GM04503 (cell line): ENCODE measurements at places on chromosomes 2 and 18.

- DNase-seq, result no peak
Measured at GRCh38 chr2:219565130-219566080, 5.9 kb downstream of the OBSL1 start.

DNA sequence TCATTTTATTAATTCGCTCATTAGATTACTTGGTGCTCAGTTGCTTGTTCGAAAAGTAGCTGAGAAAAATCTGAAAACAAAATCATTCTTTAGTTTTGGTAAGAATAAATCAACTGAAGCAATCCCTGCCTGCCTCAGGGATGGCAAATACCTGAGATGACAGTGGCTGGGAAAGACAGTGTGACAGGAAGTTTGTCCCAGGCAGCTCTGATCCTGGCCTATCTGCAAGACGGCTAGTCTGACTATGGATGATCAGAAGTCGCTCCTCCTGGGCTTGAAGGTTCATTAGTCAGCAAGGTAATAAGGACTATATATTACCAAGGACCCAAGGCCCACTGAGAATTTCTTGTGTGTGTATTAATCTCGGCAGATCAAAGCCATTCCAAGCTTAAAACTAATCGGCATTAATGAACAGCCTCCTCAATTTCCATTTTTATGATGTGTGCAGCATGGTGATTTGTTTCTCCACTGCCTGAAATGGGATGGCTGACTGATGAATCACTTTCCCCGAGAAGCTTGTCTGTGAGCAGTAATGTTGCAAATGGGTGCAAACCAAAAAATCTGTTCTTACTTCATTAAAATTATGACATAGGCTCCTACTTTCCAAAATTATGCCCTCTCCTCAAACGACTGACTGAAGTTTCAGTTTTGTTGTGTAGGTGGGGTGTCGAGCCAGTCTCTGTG is 199.9 kb downstream of the ACTR3 start:
- peak; percentile 16 for DNase-seq

GRCh38 chr2:36404318-36404717 is 48.7 kb downstream of the CRIM1 start:
- DNase-seq, result no peak

- DNase-seq, result no peak
Measured at GRCh38 chr2:4381049-4381448, 677.7 kb downstream of the DCDC2C start.

GRCh38 chr2:9311488-9311887 is 104.9 kb downstream of the ASAP2 start:
- DNase-seq, result peak; percentile 69

GRCh38 chr2:218872645-218873358 is 7.8 kb upstream of the WNT10A start:
- no peak for DNase-seq

GRCh38 chr2:214960677-214961076 is 151.2 kb upstream of the BARD1 start:
- DNase-seq, result no peak

- DNase-seq, result no peak
Measured at GRCh38 chr2:218970894-218971293, 11.4 kb downstream of the CDK5R2 start.

DNA sequence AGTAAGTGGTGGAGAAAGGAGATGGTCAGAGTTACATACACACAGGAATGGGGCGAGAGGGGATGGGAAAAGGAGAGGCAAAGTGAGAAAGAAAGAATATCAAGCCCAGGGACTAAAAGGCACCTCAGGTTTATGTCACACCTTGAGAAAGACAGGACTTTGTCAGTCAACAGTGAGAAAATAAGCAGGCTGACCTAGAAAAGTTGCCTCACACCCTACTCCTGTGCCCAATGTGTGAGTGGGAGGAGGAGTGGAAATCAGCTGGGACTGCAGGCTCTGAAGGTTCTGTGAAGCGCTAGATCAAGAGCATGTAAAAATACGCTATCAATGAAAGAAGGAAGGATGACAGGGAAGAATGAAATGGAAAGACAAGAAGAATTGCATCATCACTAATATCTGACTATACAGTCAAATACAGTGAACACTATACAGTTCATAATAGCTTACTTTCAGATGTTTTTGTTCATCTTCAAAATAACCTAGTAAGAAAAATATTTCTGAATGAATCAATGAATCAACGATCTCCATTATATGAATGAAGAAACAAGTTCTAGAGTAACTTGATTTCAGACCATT is 10.7 kb downstream of the VPS54 start:
- no peak for DNase-seq

DNA sequence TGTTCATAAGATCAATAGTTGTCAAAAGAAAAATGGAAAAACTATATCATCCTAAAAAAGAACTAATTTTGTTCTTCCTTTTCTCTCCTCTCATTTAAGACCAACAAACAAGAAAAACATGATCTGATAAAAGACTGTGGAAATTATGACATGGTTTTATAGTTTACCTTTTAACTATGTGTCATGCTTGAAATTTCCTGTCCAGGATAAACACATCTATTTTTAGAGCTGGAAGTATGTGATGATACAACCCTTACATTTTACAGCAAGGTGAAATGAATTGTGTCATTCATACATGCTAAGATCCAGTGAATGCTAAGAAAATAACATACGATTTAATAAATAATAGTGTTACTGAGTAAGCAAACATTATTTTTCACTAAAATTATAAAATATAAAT is 89.9 kb downstream of the GULP1 start:
- no peak for DNase-seq

DNA sequence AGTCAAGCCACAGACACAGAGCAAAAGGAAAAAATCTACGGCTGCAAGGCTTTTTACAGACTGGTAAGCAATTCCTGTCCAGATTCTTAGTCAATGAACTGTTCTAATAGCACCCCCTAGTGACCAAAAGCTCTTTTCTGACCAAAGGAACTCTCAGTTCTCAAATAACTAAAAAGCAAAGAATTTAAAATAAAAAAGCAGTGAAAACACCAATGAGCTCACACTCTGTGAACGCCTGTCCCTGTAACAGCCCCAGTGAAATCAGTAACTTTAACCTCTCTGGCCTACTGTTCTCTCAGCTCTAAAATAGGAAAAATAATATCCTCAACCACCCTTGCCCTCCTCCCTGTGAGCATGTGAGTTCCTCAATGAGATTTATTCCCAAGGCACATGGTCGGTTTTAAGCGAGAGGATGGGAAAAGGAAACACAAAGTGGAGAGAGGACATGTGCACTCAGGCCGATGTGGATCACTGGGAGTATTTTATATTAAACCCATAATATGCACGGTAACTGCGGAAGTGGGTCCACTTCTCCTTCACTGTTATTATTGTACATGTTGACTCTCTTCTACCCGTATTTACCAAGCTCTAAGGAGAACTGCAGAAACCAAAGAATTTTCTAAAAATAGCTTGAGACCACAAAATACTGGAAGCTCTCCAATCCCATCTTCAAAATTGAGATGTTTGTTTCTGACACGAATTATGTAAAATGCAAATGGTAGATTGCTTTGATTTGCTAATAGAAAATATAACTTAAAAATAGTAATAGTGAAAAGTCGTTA is 128.5 kb downstream of the STK39 start:
- peak; percentile 27 for DNase-seq

DNA sequence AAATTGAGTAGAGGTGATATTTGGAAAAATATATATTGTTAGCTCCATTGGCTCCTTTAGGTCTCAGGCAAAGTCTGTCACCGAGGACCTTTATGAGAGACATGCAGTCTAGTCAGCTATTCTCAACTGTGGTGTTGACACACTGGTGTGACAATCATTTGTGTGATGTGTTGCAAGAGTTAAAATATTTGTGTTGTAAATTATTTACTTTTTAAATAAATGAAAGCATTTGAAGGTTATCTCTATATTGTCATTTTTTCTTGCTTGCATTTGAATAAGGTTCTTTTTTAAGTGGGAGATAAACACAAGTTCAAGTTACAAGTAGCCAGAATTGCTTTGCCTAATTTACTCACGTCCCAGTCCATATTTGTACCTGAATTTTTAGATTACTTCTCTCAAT is 4.3 kb downstream of the REL start:
- DNase-seq, result no peak

DNA sequence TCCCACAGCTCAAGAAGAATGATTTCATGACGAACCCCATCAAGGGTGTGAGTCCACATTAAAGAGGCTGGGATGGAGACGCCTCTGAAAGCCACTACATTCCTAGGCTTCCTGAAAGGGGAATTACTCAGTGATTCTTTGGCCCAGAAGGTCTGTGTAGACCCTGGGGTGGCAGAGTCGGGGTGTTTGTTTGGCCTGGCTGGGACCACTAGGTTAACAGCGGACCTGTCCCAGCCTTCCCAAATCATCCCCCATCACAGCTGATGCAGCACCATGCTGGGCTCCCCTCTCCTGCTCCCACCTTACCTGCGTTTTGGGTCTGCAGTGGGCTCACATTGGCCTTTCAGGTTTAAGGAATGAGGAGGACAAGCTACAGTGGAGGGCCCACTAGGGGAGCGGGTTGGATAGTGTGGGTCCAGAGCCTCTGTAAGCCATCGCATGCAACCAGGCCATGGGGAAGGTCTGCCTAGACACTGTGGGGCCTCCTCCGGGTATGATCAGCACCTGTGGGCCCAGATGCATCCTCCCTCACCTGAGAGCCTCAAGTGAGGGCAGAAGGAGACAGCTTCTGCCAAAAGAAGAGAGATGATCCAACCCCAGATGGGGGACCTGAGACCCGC is 16.2 kb downstream of the DIPK1C start:
- DNase-seq, result no peak

DNA sequence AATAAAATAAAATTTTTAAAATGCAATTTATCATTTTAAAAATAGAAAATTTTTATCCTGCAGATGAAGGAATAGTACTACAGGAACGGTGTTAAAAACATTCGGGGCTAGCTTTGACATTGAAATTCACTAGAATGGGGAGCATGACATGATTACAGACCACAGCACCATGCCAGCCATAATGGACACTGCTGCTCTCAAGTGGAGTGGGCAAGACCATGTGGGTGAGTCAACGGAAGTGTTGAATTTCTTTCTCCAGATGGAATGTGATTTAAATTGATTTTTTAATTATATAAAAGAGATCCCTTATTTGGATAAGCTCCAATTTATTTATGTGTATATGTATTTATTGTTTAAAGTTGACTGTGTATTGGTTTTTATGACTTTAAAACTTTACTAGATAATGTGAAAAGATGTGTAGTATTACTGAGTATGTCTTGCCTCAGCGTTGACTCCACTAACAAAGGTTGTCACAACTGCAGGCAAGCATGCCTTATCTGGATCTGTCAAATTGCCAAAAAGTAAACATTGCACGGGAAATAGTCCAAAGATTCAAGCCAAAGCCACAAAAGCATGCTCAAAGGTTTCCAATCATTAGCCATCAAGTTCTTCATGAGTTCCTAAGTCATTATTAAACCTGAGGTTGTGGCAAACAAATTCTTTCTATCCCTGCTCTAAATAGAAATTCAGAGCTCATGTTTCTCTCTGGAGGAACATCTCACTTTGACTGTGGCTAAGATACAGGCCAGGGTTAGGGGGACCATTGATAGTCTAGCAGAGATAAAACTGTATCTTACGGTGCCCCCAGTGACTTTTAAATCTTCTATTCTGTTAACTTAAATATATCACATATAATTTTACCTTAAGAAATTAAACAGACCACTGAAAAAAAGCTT is 536.9 kb downstream of the TMX3 start:
- peak; percentile 99 for DNase-seq

DNA sequence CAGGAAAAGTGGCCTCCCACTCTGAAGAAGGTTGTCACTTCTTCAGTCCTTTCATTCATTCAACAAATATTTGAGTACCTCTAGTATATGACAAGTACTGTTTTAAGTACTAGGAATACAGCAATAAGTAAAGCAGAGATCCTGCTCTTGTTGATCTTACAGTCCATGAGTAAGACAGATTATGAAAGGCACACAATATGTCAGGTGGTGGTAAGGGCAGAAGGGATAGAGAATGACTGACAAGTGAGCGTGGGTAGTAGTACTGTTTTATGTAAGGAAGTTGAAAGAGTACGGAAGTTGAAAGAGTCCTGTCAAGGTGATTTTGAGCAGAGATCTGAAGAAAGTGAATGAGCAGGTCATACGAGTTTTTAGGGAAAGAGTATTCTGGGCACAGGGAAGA is 111.3 kb downstream of the GALNT1 start:
- no peak for DNase-seq

- DNase-seq, result no peak
Measured at GRCh38 chr18:49874238-49874637, 60.9 kb upstream of the ACAA2 start.

DNA sequence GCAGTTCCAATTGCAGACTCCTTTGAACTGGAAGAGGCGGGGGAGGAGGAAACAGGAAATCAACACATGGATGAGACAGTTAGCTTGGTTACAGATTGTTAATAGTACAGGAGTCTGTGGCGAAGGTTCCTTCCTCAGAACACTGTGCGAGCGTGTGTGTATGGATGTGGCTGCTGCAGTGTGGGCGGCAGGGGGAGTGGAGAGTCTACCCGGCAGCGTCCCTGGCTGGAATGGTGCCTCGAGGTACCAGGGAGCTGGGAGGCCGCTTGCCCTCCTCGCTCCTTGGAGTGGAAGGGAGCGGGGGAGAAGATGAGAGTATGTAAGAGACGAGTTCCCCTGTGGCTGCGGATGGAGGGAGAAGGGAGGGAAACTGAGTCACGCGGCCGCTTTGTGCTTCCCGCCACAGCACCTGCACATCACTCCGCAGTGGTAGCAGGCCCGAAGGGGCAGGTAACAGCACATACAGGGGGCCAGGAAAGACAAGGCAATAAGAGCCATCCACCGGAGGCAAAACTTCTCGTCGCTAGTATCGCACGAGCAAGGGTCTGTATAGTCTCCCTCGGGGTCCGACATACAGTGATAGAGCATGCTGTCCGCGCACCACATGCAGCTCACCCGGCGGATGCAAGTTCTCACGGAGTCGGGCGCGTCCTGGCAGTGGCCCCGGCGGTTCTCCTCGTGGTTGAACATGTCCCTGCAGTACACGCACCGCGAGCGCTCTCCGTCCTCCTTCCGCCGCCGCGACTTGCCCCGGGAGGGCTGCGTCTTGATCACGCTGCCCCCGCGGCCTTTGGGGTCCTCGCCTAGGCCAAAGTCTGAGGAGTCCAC is 85.7 kb downstream of the ACTR2 start:
- DNase-seq, result no peak

DNA sequence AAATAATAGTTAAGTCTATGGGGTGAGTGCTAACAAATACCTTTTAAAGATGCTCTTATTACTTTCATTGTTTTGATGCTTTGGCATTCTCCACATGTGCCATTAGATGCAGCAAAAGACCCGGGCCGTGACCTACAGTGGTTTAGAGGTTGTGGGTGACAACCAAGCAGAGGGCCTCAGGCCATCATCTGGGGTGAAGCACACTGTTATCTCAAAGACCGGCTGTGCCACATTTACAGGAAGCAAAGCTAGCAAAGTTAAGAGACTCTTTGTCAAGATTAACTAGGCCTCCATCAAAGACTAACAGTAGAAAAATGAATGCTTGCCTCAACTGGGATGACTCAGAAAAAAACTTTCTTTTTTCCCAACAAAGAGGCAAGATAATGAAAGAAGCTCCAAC is 695.3 kb downstream of the SATB2 start:
- DNase-seq, result no peak
